Stimulated activated CD8-positive, alpha-beta memory T cell treated with anti-CD3 and anti-CD28 coated beads, Interleukin-4, amount 100 ng/mL, for 1 hour (primary cell): ENCODE measurements at places on chromosomes 4 and X.

- DNase-seq = no peak
Measured at GRCh38 chrX:72727846-72728245, 13.7 kb upstream of the PHKA1 start.

GRCh38 chr4:1599491-1600210 lies 84.5 kb downstream of the FAM53A start:
- DNase-seq = no peak

DNA sequence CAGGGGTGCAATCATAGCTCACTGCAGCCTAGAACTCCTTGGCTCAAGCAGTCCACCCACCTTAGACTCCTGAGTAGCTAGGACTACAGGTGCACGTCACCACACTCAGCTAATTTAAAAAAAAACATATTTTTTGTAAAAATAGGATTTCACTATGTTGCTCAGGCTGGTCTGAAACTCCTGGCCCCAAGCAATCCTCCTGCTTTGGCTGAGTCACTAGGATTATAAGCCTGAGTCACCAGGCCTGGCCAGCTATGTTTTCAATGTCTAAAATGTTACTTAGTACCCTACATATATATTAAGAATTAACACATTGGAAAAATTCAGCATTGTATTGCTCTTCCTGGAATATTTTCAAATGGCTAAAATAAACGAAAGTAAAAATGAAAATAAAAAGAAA lies 37.5 kb downstream of the PNPLA4 start:
- no peak for DNase-seq

GRCh38 chrX:15416133-15416993 lies 32.1 kb upstream of the VEGFD start:
- no peak for DNase-seq

- DNase-seq = no peak
Measured at GRCh38 chr4:48248559-48248953, 21.1 kb downstream of the TEC start.

GRCh38 chr4:168153596-168154440 lies 61.5 kb downstream of the ANXA10 start:
- DNase-seq = peak; percentile 2

DNA sequence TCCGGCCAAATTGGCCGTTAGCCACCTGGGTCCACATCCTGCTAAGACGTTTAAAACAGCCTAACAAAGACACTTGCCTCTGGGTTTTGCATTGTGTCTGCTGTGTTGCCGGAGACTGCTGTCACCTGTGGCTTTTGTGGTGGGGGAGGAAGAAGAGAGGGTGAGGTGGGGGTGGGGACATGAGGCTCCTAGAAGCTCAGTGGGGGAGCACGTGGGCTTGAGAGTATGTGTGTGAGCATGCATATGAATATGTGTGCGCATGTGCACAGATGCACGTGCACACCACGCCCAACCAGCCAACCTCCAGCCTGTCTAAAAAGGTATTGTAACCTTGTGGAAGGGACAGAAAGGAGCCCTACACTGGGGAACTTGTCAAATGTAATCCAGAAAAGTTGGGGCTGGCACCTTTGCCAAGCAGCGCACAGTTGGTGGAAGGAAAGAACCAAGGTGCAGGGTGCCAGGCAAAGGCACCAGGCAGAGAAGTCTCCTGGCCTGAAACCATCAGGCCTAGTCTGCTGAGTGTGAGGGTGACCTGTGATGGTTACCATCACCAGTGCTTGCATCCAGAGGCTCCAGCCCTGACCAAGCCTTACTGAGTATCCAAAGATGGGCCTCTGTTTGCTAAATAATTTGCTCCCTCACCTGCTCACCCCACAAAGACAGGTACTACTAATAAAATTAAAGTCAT lies 10.1 kb upstream of the SASH3 start:
- DNase-seq = no peak

DNA sequence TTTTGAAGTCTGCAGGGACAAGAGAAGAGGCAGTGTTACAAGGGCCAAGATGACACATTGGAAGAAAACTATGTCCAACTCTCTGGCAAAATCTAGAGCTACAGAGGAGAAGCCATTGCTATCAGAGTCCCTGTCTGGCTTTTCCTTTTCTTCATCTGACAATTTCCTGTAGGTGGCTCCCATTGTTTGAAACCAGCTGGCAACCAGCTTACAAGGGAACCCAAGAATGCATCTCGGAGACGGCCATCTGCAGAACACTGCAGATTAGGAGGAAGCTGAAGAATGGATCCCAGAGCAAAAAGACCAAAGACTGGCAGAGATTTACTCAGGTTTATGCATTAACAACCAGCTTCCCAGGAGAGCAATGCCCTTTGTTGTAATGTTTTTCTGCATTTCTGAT lies 216.2 kb upstream of the CTSO start:
- DNase-seq = no peak

DNA sequence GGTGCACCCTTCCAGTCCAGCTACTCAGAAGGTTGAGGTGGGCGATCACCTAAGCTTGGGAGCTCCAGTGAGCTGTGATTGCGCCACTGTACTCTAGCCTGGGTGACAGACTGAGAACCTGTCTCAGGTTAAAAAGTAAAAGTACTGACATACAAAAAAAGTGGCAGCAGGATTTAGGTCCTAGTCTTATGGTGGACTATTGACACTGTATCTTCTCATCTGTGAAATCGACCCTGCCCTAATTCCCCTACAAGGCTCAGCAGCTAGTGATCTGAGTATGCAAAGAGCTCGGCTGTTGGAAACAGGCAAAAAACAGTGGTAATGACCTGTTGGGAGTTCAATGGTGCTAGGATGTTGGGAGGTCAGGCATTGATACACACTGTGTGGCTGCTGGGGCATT lies 57.0 kb downstream of the LEF1 start:
- DNase-seq = no peak

GRCh38 chrX:151631822-151632221 lies 63.4 kb upstream of the PRRG3 start:
- no peak for DNase-seq

- no peak for DNase-seq
Measured at GRCh38 chrX:102739657-102740056, 19.1 kb downstream of the GPRASP3 start.

GRCh38 chr4:105455182-105455581 lies 18.7 kb downstream of the PPA2 start:
- no peak for DNase-seq

DNA sequence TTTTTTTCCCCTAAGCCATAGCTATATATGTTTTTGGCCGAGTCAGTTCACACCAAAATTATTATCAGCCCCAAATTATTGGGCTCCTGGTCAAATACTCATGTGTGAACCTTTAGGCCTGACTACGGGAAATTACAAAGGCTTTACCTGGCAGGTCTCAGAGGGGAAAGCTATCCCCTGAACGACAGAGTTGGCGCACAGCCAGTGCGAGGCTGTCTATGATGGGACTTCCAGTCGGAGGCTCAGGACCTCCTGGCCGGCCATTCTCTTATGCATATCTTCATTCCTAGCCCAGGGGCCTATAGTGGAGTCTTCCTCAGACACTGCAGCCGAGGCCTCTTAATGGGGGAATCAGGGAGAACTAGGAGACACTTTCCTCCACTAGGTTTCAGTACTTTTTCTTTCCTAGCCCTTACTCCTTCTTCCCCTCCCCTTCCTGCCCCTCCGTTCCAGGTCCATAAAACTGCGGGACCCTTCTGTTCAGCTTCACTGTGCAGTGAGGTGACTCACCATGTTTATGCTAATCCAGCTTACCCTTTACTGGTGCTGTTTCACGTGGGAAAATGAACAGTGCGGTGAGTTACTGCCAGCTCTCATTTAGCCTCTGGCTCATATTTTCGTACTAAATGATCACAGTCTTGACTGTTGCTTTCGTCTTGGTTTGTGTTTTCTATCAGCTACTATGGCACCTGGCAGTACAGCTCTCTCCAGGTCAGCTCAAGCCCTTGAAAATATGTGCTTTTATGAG lies 533.9 kb downstream of the FSTL5 start:
- DNase-seq = no peak

DNA sequence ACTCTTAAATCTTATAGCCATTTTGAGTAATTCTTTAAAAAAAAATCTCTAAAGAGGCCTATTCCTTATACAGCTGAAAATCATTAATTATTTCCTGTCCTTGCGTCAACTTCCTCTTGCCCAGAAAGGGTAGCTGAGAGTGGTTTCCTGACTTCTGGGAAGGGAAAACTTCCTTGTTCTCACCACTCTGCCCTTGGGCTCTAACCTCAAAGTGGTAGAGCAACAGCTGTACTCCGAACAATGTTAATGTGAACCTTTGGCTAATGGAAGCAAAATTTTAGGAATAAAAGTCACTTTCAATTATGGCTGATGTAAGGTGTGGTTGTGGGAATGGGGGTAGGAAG lies 15.3 kb downstream of the KLHL2 start:
- DNase-seq = no peak

DNA sequence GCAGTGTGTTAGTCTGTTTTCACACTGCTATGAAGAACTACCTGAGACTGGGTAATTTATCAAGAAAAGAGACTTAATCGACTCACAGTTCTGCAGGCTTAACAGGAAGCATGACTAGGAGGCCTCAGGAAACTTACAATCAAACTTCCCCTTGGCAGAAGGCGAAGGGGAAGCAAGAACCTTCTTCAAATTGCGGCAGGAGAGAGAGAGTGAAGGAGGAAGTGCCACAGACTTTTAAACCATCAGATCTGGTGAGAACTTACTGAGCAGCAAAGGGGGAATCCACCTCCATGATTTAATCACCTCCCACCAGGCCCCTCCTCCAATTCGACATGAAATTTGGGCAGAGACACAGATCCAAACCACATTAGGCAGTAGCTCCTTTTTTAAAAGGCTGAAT lies 59.2 kb upstream of the LEF1 start:
- no peak for DNase-seq

DNA sequence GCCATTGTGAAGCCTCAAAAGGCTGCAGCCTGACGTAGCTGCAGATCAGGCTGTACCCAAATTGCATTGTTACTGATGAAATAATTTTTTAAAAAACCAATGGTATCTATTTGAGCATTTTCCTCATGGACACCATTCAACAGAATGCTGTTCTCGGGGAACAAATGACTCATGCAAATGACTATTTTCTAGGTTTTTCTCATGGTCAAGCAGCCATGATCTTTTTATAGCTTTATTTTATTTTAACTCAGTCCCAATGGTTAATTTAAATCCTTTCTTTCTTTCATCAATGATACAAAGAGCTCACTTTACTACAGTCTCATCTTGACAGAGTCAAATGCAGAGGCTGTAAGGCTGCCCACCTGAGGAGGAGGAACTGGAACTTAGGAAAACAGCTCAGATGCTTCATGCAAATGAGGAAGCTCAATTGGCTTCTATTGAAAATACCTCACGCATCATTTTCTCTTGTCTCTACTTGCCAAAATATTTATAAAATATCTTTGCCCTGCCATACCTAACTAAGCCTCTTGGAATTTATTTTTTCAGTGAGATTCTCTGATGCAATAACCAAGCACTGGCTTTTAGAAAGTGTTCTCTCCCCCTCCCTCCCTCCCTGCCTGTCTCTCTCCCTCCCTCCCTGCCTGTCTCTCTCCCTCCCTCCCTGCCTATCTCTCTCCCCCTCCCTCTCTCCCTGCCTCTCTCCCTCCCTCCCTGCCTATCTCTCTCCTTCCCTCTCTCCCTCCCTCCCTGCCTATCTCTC lies 81.0 kb downstream of the SORBS2 start:
- no peak for DNase-seq
